ENCODE measurements at places on chromosomes 7 and 10.

DNA sequence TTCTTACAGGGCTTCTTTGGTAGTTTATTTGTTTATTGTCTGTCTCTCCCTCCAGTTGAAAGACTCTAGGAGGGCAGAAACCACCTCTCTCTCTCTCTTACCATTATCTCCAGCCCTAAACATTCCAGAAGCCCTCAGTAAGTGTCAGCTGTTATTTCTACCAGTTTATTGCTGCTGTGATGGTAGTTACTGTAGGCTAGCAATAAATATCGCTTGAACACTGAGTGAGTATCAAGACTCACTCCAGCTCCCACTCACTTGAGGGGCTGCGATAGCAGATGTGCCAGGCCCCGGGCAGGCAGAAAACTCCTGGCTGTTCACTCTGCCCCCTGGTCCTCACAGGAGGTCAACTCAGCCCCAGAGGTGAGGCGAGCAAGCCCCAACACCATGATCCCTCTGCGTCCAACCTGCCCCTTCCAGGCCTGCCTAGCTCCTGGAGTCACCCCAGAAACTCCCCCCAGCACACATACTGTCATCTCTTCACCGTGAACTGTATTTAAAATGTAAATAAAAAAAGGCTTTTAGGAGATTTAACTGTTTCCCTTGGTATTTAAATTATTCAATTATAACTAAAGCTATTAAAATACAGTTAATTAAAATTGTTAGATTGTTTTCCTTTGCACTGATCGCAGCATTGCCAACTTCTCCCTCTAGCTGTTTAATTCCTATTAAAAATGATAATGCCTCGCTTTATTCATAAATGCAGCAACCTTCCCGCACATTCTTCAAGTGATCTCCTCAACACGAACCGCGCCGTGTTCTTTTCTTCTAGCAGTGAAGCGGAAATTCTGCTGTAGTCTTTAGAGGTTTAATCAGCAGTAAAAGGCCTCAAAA is 321.1 kb upstream of the ZMIZ1 start:
- DNase-seq: no peak

DNA sequence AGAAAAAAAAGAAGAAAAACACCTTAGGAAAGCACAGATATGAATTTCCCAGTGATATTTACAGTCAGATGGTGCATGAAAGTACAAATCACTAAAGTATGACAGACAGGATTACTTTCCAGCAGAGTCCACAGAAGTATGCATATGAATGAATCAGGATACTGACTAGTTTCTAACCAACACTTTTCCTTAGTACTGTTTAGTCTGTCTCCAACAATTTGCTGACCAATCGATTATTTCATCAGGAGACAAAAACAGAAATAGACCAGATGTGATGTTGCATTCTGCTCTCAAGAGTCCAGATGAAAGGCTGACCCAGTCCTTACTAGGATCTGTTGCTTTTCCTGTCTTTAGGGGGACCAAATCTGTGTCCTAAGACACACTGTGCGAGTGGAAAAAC is 14.6 kb downstream of the SLC35B4 start:
- DNase-seq: no peak

GRCh38 chr10:18325410-18325809 is 185.2 kb downstream of the CACNB2 start:
- DNase-seq: no peak

GRCh38 chr7:41169317-41169716 is 533.6 kb downstream of the INHBA start:
- no peak for DNase-seq

GRCh38 chr10:70785190-70785589 is at the start of gene TBATA:
Gene TBATA, minus strand, starts transcription at chr10:70785377. Its CDS starts 1,998 bp downstream, at chr10:70783379.
- DNase-seq: no peak

GRCh38 chr10:104831272-104831671 is 190.2 kb downstream of the SORCS3 start:
- DNase-seq: no peak

GRCh38 chr7:146635205-146636032 is 518.8 kb downstream of the CNTNAP2 start:
- DNase-seq: no peak

DNA sequence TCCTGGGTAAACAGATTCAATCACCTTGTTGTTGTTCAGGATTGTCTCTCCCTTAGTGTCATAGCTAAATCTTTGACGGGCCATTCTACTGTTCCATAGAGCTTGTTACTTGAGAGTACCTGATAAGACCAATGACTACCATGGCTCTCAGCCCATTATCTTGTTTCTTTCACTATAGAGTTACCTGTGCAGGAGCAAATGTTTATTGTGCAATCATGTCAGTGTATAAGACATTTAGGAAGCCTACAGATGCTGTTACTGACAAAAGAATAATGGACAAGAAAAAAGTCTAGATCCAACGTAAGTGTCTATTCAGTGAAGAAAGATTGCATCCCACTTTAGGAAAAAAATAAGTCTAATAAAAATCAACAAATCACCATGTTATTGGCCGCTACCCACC is 1041.7 kb upstream of the AUTS2 start:
- DNase-seq: no peak

DNA sequence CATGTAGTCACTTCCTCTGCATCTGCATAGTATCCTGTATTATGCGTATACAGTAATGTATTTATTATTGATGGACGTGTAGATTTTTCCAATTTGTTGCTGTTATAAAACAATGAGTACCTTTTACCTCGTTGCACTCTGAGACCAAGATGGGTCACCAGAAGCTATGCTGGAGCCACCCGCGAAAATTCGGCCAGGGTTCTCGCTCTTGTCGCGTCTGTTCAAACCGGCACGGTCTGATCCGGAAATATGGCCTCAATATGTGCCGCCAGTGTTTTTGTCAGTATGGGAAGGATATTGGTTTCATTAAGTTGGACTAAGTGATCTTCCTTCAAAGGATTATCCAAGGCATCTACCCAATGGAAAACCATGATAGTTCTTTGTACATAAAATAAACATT is 1.0 kb downstream of the PSMC2 start:
- DNase-seq: peak; percentile 6

DNA sequence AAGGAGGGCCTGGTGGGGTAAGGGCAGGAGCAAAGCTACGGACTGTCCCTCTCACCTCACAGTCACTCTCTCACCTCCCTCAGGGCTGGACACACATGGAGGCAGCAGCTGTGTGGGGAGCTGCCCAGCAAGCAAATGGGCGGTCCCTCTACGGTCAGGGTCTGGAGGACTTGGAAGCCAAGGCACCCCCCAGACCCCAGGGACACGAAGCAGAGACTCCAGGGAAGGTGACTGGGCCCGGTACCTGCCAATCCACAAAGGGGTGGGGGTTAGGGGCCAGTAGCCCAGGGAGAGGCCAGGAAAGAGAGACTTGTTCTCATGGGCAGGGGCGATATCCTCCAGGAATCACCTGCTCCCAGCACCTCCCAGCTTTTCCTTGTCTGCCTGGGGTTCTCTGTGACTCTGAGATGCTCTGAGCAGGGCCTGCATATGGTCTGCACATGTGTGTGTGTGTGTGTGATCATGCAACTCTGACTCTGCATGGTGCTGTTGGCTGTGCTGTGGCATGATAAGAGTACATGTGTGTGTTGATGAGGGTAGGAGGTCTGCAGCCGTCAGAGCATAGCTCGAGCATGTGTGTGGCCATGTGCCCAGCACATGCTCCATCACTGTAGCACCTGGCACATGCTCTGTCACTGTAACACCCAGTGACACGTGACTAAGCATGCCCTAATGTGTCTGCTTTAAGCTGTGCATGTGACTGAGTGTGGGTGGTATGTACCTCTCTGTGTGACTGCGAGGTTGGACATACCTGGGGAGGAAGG is 4.6 kb upstream of the LDB3 start:
- no peak for DNase-seq

GRCh38 chr10:131724891-131725580 is 175.8 kb upstream of the PPP2R2D start:
- no peak for DNase-seq

- DNase-seq: no peak
Measured at GRCh38 chr10:25306386-25306785, 131.6 kb downstream of the GPR158 start.

GRCh38 chr7:156397249-156397648 is 243.3 kb upstream of the RNF32 start:
- no peak for DNase-seq

- DNase-seq: peak; percentile 31
Measured at GRCh38 chr7:102992938-102993717, 80.3 kb downstream of the LRRC17 start.

- DNase-seq: peak; percentile 68
Measured at GRCh38 chr10:110717781-110718589, 73.8 kb downstream of the RBM20 start.

GRCh38 chr7:153584132-153584531 is 468.1 kb upstream of the DPP6 start:
- no peak for DNase-seq

DNA sequence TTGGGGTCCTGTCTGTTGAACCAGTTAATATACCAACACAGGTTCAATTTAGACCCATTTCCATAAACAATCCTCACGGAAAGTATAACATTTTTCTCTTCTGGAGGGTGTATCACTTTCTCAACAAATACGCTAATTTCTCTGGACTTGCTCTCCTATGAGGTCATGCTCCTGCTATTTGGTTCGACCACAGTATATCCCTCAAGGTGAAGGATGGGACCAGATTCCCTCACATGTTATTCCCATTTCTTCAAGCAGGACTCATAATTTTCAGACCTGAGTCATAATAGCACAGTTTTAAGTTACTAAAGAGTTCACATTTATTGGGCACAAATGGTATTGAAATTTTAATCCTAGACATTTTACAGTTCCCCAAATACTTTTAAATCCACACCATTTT is 57.2 kb downstream of the ADAM12 start:
- no peak for DNase-seq

DNA sequence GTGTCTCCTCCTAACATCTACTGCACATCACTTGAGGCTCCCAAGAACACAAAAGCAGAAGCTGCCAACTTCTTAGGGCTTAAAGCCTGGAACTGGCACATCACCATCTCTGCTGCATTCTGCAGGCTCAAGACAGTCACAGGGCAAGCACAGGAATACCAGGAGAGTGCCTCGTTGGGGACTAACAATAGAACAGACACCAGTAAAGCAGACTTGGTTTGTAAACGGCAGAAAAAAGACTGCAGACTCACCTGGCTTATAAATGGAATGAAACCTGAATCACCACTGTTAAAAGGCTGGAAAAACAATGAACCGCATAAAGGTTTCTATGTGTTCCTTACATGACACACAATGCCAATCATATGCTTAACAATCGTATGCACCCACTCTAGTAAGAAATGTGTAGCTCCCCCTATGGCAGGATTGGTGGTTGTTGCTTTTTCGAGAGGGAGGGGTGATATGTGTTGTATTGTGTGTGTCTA is 12.8 kb downstream of the RHEB start:
- no peak for DNase-seq

DNA sequence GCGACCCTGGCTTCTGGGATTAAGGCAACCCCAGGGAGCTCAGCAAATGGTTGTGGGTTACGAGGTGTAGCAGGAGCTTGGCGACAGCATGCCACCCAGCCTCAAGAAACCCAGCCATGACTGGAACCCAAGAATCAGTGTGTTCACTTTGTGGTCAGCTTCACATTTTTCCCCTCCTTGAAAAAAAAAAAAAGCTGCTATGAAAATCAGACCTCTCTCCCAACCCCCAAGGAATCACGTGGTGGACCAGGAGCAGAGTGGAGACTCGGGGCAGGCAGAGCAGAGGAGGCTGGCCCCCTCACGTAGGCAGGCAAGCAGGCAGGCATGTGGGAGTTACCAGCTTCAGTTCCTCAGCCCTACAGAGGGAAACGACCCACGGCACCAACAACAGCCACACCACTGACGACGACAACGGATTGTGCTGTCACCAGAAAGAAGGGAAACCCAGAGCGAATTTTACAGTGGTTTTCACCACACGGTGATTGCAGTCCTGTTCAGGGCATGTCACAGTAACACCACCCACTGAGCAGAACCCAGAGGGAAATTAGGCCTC is 203.4 kb downstream of the SLC25A13 start:
- no peak for DNase-seq

- DNase-seq: no peak
Measured at GRCh38 chr7:47537716-47538675, 43.9 kb downstream of the TNS3 start.

GRCh38 chr10:126598009-126598408 is 72.5 kb downstream of the C10orf90 start:
- DNase-seq: peak; percentile 34

DNA sequence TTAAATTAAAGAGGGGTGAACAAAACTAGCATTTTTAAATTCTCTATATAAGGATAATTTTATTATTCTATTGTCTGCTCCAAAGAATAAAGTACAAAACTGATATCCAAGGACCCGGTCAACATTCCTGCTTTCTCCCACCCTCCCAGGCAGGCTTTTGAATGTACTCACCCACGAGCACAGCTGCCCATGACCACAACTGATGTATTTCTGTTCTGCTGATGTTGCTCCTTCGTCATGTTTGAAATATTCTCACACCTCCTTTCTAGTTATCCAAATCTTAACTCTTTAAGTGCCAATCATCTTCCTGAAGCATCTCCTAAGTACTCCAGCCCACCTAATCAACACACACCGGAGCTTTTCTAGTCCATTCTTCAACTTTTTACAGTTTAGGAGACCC is 46.7 kb downstream of the CALD1 start:
- DNase-seq: no peak

GRCh38 chr10:124041675-124042445 is 51.5 kb downstream of the CHST15 start:
- no peak for DNase-seq

GRCh38 chr7:76316984-76317781 is 14.7 kb downstream of the HSPB1 start:
- DNase-seq: no peak

DNA sequence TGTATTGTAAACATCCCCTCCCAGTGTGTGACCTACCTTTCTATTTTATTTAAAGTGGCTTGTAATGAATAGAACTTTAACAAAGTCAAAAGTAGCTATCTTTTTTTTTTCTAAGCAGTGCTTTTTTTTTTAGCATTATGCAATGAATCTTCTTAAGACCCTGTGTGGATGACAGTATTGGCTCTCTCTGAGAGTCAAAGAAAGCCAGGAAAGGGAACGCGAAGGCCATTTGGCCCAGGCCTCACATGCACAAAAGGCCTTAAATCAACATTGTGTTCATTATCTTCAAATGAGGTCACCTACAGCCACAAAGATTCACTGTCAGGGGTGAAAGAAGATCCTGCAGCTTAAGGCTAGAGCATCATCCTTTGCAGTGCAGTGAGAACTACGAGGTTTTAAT is 721.5 kb downstream of the GRID1 start:
- no peak for DNase-seq

DNA sequence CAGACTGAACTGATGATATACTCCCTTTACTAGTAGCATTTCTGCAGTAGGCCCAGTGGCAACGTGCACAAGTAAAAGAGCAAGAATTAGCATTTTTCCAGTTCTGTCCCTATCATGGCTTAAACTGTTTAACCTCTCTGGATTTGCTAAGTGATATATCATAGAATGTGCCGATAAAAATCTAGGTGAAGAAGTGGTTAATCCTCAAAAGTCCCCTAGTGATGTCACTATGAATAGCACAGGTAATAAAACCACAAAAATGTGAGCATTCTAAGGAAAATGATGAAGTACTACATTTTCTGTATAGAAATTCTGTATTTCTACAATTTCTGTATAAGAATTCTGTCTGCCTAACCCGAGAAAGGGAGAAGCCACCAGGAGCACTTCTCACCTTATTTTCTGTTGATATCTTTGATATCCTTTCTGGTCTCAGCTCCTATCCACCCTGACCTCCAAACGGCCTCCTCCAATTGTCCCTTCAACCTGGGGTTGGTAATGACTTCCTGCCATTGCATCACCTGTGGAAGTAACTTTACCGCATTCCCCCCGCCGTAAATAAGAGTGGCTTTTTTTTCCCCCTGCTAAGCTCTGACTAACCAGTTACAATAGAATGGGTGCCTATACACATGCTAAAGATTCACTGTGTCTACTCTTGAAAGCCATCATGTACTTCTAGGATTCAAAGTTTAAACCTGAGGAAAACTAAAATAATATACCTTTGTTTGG is 155.9 kb upstream of the ASAH2 start:
- DNase-seq: no peak
